ENCODE measurements at places on chromosomes 1 and 21. TPM values are rescaled to one million over a fixed set of nuclear protein-coding genes. Genes with fewer than 3 reads are reported as not detected.

DNA sequence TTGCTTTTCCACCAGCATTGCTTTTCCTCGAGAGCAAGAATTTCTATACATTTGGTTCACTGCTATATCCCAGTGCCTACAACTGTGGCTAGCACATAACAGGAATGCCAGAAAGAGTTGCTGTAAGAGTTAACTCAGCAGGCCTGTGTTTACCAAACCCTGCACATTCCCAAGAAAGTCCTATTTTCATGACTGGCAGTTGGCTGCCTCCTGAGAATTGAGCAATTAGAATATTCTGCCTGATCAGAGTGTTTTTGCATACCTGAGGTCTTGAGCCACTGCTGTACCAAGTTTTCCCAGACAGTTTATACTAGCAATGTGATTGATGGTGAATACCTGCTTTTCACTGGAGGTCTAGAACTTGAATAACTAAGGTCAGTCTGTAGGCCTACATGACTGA, 2.7 kb upstream of the GNPAT start:
- no peak for DNase-seq
- peaks cover 32% of the 10 kb centered on the region for H3K4me1 ChIP-seq
- H3K36me3 ChIP-seq = no peaks in the 10 kb centered on the region

GRCh38 chr1:216448011-216448510, 24.8 kb upstream of the USH2A start:
- H3K4me3 ChIP-seq = no peak overlapping the region
- no peaks in the 10 kb centered on the region for H3K4me1 ChIP-seq
- H3K27ac ChIP-seq = no peak overlapping the region
- no peak for DNase-seq
- no peaks in the 10 kb centered on the region for H3K36me3 ChIP-seq

GRCh38 chr1:157984469-157984868, 9.0 kb upstream of the KIRREL1 start:
- H3K27me3 ChIP-seq = no peaks in the 10 kb centered on the region
- H3K27ac ChIP-seq = no peak overlapping the region
- no peaks in the 10 kb centered on the region for H3K36me3 ChIP-seq
- H3K4me1 ChIP-seq = peaks cover 8% of the 10 kb centered on the region

- H3K36me3 ChIP-seq = no peaks in the 10 kb centered on the region
- no peak overlapping the region for H3K27ac ChIP-seq
- no peaks in the 10 kb centered on the region for H3K4me1 ChIP-seq
Measured at GRCh38 chr1:182656842-182657397, 27.5 kb downstream of the RGS8 start.

DNA sequence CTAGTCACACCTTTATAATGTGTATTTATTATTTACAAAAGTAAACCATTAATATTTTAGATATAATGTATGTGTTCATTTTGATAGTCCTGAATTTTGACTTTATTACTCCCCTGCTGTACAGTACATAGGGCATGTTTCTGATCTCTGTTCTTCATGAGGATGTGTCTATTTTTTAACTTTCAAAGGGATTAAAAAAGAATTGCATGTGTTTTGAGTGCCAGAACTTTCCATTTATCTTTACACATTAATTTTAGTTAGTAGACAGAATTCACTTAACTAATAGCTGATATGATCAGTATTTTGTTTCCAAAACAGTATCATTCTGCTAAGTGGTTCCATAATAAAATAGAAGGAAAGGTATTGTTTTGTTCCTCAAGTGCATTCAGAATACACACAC, 3.1 kb downstream of the PBX1 start:
- peaks cover 29% of the 10 kb centered on the region for H3K4me1 ChIP-seq
- no peak for DNase-seq
- peak overlapping the region; percentile 81 for H3K4me3 ChIP-seq
- no peaks in the 10 kb centered on the region for H3K27me3 ChIP-seq
- H3K36me3 ChIP-seq = no peaks in the 10 kb centered on the region

DNA sequence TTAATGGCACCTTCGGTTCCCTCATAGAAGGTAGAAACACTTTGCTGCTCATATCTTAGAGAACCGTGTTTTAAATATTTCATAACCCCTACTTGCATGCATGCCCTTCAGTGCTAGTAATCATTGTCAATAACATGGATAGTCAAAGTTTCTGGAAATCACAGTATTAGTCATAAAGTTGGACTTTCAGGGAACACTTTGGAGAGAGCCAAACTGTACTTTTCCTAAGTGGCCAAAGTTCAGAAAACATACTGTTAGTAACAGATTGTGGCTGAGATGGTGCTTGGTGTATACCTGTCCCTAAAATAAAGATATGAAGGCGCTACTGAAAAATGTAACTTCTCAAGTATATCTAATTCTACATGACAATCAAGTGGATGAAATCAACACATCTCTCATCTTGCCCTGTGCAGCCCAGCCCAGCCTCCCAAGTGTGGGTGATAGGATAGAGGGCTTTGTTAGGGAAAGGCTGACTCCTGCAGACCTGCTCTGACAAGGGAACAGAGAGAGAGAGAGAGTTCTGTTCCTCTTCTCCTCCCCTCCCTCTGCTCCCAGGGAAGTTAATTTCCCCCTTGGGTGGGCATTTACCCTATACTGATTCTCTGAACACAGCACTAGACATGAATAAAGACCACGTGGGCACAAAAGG, 14.4 kb downstream of the MYOC start:
- H3K36me3 ChIP-seq = no peaks in the 10 kb centered on the region
- no peak overlapping the region for H3K27ac ChIP-seq
- DNase-seq = no peak
- H3K4me3 ChIP-seq = no peak overlapping the region
- no peaks in the 10 kb centered on the region for H3K27me3 ChIP-seq
- H3K4me1 ChIP-seq = no peaks in the 10 kb centered on the region

DNA sequence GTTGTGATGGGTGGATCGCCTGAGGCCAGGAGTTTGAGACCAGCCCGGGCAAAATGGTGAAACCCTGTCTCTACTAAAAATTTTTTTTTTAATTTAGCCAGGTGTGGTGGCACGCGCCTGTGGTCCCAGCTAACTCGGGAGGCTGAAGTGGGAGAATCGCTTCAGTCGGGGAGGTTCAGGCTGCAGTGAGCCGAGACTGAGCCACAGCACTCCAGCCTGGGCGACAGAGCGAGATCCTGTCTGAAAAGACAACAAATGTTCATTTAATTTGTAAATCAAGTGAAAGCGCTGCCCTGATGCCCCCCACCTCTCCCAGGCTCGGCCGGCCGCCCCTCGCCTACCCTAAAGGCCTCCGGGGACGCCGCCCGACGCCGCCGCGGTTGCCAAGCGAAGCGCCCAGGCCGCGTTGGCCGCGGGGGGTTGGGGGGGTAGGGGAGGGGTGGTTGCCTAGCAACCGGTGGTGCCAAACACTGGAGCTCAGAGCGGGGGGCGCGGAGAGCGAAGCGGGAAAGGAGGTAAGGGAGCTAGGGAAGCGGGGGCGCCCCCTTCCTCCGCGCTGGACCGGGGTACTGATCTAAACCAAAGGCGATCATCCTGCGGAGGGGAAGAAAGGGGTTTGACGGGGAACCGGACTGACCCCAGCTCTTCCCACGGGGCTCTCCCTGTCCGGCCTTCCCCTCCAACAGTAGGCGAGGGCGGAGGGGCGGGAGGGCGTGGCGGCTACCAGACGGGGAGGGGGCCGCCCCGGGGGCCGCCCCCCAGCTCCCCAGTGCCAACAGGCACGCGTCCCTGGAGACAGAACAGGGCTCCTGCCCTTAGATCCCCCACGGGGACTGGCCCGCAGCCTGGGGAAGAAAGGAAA, at the start of gene TEKT2:
TSS of gene TEKT2 (plus strand) at position 460 of the 862 bp plus-strand sequence. CDS start 828 bp downstream, outside the sequence.
- H3K27ac ChIP-seq = peak within 1 kb of the TSS; percentile 49
- no peaks in the 10 kb centered on the region for H3K36me3 ChIP-seq
- peak within 1 kb of the TSS; percentile 56 for H3K4me3 ChIP-seq
- peaks cover 12% of the 10 kb centered on the region for H3K27me3 ChIP-seq
- peak; percentile 69 for DNase-seq
- H3K4me1 ChIP-seq = peaks cover 19% of the 10 kb centered on the region

DNA sequence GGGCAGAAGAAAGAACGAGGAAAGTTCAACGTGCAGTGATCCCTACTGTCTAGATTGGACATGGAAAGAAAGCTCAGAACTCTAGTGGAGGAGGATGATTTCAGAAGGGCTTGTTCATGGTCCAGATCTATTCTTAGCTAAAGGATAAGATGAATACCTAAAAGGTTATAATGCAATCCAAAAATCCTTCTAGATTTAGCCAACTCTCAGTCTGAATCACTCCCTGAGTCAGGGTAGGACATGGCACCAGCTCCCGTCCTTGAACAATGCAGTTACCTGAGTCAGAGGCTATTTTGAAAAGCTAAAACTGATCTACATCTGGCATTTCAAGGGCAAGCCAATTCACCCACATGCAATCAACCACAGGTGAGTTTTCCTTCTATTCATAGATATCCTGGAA, 38.8 kb upstream of the HIVEP3 start:
- no peak for DNase-seq
- no peaks in the 10 kb centered on the region for H3K36me3 ChIP-seq
- no peaks in the 10 kb centered on the region for H3K4me1 ChIP-seq
- H3K27me3 ChIP-seq = no peaks in the 10 kb centered on the region

- peaks cover 4% of the 10 kb centered on the region for H3K4me1 ChIP-seq
- H3K36me3 ChIP-seq = peaks cover 17% of the 10 kb centered on the region
- H3K27ac ChIP-seq = no peak overlapping the region
- H3K4me3 ChIP-seq = no peak overlapping the region
- DNase-seq = no peak
Measured at GRCh38 chr1:35567947-35568558, 5.1 kb upstream of the TFAP2E start.

- H3K36me3 ChIP-seq = no peaks in the 10 kb centered on the region
- H3K27me3 ChIP-seq = no peaks in the 10 kb centered on the region
- peaks cover 22% of the 10 kb centered on the region for H3K4me1 ChIP-seq
- no peak overlapping the region for H3K4me3 ChIP-seq
Measured at GRCh38 chr1:71031426-71031825, 16.2 kb downstream of the PTGER3 start.

DNA sequence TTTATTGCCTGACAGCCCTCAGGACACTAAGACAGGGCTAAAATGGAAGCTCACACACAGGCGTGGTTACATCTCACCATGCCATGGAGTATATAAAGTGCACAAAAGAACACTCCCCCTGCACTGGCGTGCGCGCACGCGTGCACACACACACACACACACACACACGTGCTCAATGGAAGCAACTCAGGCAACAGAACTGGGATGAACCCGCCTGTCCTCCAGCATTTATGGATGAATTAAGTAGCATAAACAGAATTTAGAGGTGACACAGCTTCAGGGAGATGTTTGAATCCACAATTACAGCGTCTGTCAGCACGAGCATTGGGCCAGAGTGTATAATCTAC, 146.5 kb upstream of the COA6 start:
- H3K4me1 ChIP-seq = no peaks in the 10 kb centered on the region
- no peak overlapping the region for H3K27ac ChIP-seq

DNA sequence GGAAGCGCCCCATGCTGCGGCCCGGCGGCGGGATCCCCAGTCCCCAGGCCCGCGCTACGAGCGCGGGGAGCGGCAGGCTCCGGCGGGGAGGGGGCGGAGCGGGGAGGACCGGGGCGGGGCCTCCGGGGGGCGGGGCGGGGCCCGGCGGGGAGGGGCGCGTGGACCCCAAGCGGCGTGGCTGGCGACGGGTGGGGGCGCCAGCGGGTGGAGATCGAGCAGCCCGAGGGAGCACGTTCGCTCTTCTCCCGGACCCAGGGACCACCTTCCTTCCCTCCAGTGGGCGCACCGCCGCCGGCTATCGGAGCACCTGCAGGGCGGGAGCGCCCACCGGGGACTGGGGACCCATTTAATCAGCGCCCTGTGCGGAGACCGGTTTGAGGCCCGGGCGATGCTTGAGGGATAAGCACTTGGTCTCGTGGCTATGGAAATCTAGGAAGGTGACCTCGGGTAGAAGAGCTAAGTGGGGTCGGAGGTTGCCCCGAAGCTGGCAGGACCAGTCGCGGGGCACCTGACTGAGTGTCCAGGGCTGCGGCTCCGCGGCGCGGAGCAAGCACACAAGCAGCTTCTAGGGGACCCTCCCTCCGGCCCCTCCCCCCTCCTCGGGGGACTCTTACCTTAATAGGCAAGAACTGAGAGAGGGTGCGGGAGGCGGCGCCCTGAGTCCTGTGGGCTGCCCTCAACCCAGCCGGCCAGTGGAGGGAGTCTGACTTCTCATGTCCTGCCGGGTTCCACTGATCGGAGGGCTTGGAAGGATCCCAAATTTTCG, at the start of gene TSPAN2:
TSS of gene TSPAN2 (minus strand) at position 84 of the 766 bp plus-strand sequence. CDS start at position 13, 71 bp downstream.
- H3K27me3 ChIP-seq = no peaks in the 10 kb centered on the region
- no peaks in the 10 kb centered on the region for H3K4me1 ChIP-seq
- peak within 1 kb of the TSS; percentile 96 for H3K27ac ChIP-seq
- DNase-seq = peak; percentile 98

DNA sequence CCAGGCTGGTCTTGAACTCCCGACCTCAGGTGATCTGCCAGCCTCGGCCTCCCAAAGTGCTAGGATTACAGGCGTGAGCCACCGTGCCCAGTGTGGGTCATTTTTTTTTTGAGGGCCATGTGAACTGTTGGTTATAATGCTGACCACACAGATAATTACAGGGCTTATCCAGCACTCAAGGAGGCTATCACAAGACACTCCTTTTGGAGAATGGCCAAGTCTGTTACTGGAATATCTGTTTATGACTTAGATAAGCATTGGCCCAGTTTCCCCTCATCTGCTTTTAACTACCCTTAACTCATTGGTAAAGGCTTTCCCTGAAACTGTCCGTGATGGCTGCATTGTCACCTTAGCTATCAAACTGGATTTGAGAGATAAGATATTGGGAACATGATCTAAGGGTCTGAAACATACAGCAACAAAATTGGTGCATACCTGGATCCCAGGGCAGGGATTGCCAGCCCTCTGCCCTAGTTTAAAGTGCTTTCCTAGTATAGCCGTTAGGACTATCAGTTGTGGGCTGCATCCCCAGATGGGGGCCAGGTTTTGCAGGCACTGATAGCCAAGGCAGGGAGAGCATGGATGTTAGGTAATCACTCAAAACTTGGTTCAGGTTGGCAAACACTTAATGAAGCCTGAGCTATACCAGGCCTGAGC, 15.6 kb downstream of the SZT2 start:
- H3K27me3 ChIP-seq = no peaks in the 10 kb centered on the region
- H3K4me1 ChIP-seq = no peaks in the 10 kb centered on the region
- no peak for DNase-seq
- peaks cover 42% of the 10 kb centered on the region for H3K36me3 ChIP-seq
- no peak overlapping the region for H3K27ac ChIP-seq

DNA sequence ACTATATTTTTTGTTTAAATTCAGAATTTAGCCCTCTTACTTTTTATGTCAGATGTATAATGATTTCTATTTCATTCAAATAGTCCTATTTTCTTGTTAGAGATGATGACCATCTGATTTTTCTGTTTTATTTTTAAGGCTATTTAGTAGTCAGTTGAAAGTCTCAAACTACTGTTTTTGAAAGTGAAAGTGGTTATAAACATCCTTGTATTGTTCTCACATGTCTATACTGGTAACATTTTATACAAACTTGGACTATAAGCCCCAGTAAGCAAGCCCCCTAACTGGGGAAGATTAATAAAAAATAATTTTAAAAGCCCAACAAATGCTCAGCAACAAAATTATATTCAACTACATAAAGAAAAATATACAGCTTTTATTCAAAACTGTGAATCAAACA, 271.3 kb upstream of the RGS18 start:
- no peak for DNase-seq
- H3K36me3 ChIP-seq = no peaks in the 10 kb centered on the region
- H3K4me1 ChIP-seq = no peaks in the 10 kb centered on the region
- no peaks in the 10 kb centered on the region for H3K27me3 ChIP-seq

- no peaks in the 10 kb centered on the region for H3K36me3 ChIP-seq
- no peaks in the 10 kb centered on the region for H3K4me1 ChIP-seq
- DNase-seq = no peak
- no peaks in the 10 kb centered on the region for H3K27me3 ChIP-seq
Measured at GRCh38 chr1:17156108-17156507, 36.9 kb upstream of the PADI2 start.

- DNase-seq = no peak
- H3K4me3 ChIP-seq = no peak overlapping the region
- H3K36me3 ChIP-seq = no peaks in the 10 kb centered on the region
- no peak overlapping the region for H3K27ac ChIP-seq
- no peaks in the 10 kb centered on the region for H3K4me1 ChIP-seq
Measured at GRCh38 chr1:33715195-33715811, 148.6 kb upstream of the HMGB4 start.

The NHLH2 gene
- not detected for total RNA-seq

The TNNI3K gene
- 1.6 TPM for total RNA-seq

The KCNJ6 gene
- not detected for total RNA-seq

The SPRR2F gene
- not detected for total RNA-seq
